ENCODE measurements at places on chromosomes 1 and 21.

DNA sequence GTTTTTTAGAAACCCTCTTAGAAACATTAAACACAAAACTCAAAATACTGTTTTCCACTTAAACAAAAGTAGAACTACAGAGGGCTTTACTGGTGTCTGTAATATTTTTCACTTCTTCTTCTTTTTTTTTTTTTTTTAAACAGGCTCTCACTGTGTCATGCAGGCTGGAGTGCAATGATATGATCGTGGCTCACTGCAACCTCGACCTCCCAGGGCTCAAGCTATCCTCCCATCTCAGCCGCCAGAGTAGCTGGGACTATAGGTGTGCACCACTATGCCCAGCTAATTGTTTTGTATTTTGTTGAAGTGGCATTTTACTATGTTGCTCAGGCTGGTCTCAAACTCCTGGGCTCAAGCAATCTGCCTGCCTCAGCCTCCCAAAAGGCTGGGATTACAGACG is 194.8 kb downstream of the DAB1 start:
- DNase-seq: no peak

GRCh38 chr1:61111084-61112004 is 29.0 kb downstream of the NFIA start:
- no peak for DNase-seq

- no peak for DNase-seq
Observed at GRCh38 chr1:2535455-2535854, 5.4 kb upstream of the HES5 start.

- no peak for DNase-seq
Observed at GRCh38 chr1:1058921-1059493, 15.1 kb downstream of the RNF223 start.

GRCh38 chr1:227351443-227351842 is 33.2 kb upstream of the CDC42BPA start:
- no peak for DNase-seq

DNA sequence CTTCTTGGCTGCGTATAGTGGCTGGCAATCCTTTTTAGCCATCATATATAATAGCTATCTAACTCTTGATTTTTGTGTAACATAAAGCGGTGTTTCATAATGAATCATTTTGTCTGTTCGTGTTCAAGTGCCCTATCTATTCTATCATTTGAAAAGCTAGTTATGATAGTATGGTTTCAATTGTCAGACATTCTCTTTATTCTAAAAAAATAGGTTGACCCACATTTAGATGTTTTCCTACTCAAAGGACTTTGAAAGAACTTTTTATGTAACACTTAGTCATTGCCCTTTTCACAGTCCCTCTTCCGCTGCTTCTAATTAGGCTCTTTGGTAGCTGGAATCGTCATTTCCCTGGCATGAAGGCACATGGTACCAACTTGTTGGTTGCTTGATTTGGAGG is 272.2 kb upstream of the B3GALT2 start:
- DNase-seq: no peak

DNA sequence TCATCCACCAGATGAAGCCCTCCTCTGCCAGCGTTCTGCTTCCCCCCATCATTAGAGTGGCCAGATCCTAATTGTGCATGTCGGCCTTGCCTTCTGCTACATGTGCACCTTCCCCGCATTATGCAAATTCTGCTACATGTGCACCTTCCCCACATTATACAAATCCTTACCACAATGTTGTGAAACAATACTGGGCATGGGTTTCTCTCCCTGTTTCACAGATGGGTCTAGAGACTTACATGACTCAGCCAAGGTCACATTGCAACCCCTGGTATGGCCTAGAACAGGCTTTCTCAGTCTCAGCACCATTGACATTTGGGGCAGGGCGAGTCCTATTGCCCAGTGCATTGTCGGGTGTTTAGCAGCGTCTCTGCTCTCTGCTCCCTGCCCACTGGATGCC is 1.0 kb upstream of the CELA2A start:
- no peak for DNase-seq

DNA sequence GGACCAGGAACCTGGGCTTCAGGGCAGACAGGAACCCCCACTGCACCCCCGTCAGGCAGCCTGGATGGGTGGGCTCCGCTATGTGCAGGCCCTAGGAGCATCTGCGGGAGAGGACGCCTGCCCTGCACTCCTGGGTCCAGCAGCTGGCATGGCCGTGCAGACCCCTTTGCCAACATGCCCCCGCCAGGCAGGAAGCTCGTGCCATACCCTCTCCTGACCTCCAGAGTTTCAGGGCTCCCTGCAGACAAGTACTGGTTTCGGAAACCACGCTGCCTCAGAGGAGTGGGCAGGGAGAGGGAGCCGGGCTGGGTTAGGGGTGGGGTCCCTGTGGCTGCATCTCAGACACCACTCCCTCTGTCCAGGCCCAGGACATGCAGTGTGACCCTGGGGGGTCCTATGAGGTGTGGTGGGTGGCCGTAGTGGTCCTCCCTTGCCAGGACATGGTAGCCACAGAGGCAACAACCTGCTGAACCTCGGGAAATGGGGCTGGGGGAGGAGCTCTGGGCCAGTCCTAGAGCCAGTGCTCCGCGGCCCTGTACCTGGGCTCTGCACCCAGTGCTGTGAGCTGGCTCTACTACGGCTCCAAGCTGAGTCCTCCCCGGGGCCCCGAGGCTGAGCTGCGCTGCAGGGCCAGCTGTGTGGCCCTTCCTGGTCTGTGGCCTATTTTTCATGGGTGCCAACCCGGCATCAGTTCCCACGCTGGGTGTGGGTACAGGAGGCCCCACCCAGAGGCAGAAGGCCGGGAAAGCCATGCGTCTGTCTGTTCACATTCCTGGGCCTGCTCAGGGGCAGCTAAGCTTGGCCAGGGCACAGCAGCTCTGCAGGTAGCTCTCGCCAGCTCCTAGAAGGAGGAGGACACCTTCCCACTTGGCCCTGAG is 1.4 kb downstream of the PLEKHN1 start:
- DNase-seq: no peak

DNA sequence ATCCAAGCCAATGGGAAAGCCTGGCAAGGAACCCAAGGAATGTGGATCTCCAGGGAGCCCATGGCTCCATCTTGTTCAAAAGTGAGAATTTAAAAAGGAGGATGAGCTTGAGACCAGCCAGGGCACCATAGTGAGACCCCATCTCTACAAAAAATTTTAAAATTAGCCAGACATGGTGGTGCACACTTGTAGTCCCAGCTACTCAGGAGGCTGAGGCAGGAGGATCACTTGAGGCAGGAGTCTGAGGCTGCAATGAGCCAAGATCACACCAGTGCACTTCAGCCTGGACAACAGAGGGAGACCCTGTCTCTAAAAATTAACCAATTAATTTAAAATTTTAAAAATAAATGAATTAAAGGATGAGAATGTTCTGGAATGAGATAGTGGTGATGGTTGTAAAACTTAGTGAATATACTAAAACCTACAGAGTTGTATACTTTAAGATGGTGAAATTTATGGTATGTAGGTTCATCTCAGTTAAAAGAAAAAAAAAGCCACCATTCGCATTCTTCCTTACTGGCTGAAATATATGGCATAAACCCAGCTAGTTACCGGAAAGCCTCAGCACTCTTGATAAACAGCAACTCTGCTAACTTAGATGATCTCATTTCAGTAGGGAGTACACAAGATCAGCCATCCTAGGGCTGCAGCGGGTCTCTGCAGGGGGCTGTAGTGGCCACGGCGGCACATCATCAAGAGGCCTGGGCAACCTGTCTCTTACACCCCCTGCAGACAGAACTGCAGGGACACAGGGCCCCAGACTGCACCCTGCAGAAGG is 48.3 kb upstream of the H6PD start:
- DNase-seq: no peak

GRCh38 chr1:247639381-247639981 is 34.1 kb downstream of the OR2G3 start:
- no peak for DNase-seq

- no peak for DNase-seq
Observed at GRCh38 chr1:88593358-88593757, 90.7 kb upstream of the PKN2 start.

GRCh38 chr21:38847556-38847955 is 41.8 kb downstream of the ETS2 start:
- no peak for DNase-seq

Data from non-pigmented ciliary epithelial cell (primary cell).